Activated CD8-positive, alpha-beta memory T cell treated with anti-CD3 and anti-CD28 coated beads for 48 hours (primary cell): ENCODE measurements at places on chromosomes 7 and 10.
A peak's percentile ranks its signal among the peaks of the same experiment; 100 is the strongest.

- no peak for DNase-seq
Measured at GRCh38 chr10:80283119-80283518, 6.3 kb downstream of the MAT1A start.

GRCh38 chr10:102644646-102645387, 538 bp downstream of the TRIM8 start:
- DNase-seq = no peak

- DNase-seq = no peak
Measured at GRCh38 chr10:61166065-61166464, 222.1 kb upstream of the RHOBTB1 start.

DNA sequence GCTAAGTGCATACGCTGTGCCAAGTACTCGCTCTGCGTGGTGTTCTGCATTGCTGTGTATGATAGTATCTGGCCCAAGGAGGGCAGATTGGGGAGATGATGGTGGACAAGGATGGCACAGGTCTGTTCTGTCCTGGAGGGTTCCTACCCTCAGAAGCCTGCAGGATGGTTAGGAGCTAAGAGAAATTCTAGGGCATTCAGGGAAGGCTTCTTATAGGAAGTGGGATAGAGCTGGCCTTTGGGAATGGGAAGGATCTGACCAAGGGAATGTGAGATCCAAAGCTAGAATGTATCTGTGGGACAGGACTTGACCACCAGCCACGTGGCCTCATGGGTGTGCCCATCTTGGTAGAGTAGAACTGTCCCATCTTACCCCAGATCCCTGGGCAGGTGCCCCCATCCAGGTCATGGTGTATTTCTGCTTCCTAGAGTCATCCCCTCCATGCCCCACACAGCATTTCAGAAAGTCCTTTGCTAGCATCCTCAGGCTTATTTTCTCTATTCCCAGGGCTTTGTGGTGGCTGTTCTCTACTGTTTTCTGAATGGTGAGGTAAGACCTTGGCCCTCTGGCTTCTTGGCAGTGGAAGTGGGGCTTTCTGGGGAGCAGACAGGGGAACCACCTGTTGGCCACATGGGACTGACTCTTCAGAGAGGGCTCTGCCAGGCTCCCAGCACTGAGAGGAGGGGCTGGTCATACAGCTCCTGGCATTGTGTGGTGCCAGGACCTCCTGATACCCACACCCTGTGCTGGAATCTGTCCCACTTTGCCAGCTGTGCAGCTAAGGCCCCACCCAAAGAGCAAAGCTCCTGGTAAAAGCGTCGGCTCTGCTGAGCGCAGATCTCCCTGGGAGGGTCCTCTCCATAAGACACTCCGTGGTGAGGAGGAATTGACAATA, 52.5 kb downstream of the ADCYAP1R1 start:
- no peak for DNase-seq

- no peak for DNase-seq
Measured at GRCh38 chr10:68179016-68179415, 52.9 kb downstream of the ATOH7 start.

- DNase-seq = no peak
Measured at GRCh38 chr7:131210618-131211017, 117.1 kb upstream of the MKLN1 start.

DNA sequence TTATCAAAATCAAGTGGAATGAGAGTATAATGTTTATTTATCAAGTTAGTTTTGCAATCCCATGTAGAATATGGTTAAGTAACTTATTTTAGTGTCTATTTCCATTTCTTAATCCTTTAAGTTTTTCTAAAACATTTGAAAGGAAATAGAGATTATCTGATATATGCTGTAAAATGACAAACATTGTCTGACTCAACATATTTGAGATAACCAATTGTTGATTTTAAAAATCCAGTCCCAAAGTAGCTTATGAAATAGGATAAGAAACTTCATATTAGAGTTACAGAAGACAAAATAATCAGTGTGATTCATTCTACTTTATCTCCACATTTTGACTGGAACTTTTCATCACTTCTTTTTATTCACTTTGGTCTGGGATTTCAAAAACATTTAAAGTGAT, 38.7 kb upstream of the CDK1 start:
- no peak for DNase-seq

DNA sequence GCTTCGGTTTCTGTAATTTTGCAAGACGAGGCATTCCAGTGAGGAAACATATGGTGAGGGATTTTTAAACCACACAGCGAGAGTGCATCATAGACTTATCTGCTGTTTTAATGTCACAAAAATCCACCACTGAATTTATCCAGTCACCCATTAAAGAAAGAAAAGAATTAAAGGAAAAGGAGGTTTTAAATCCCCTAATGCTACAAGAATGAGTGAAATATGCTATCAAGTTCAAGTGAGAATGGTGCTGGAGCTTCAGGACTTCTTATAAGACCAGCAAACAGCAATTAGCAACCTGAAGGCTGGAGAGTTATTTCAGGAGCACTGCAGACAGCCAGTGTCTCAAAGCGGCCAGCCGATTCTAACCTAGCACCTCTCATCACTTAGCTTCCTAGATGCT, 439.1 kb upstream of the MGMT start:
- no peak for DNase-seq

- DNase-seq = no peak
Measured at GRCh38 chr7:113119429-113119828, 1.1 kb upstream of the SMIM30 start.

GRCh38 chr10:17783751-17784150, 25.4 kb upstream of the MRC1 start:
- DNase-seq = no peak

DNA sequence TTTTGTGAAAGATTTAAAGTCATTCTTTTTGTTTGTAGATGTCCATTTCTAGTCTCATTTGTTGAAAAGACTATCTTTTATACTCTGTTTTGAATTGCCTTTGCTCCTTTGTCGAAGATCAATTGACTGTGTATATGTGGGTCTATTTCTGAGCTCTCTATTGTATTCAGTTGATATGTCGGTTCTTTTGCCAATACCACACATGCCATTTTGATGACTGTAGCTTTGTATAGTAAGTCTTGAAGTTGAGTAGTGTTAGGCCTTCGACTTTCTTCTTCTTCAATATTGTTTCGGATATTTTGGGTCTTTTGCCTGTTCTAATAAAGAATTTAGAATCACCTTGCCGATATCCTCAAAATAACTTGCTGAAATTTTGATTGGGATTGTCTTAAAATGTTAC, 104.5 kb downstream of the CCSER2 start:
- no peak for DNase-seq

GRCh38 chr7:129423700-129424410, 10.4 kb upstream of the STRIP2 start:
- DNase-seq = no peak

- no peak for DNase-seq
Measured at GRCh38 chr10:71138166-71138830, 74.1 kb upstream of the UNC5B start.

DNA sequence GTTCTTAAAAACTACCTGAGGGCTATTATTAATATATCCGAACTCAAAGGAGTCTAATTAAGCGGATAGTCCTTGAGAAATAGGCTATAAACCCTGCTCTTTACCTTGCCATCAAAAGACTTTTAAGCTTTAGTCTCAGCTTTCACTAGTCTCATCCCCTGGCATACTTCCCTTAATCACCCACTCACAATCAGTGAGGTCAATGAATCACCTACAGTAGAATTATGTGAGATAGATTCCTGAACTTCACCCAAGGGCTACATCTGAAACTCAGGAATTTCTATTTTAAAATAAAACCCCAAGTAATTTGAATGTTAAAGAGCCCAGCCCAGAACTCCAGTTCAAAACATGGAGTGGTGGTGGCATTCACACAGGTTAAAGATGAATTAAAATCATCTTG, 108.7 kb downstream of the ETV1 start:
- no peak for DNase-seq

- DNase-seq = no peak
Measured at GRCh38 chr10:81405399-81405798, 469.6 kb upstream of the NRG3 start.

DNA sequence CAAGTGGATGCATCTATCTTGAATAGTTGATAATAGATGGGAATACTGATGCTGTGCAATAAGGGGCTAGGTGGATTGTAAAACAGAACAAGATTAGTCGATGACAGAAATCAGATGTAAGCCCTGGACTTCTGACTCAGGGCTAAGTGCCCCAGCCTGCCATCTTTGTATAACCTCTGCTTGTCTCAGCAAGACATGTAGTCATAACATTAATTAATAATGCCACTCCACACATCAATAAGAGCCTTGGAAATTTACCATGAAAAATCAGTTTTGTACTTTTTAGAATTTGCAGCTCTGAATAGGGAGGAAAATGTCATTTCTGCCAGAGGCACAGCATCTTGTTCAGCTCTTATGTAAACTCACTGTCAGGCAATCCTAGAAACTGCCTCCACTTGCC, 529.1 kb downstream of the PHTF2 start:
- DNase-seq = no peak

GRCh38 chr7:139490130-139490529, 6.7 kb upstream of the KLRG2 start:
- no peak for DNase-seq

- DNase-seq = no peak
Measured at GRCh38 chr10:3986493-3987142, 201.6 kb upstream of the KLF6 start.

- DNase-seq = no peak
Measured at GRCh38 chr10:122124808-122125207, 135.8 kb downstream of the TACC2 start.

GRCh38 chr10:132856869-132857524, 71.0 kb upstream of the NKX6-2 start:
- DNase-seq = no peak

- no peak for DNase-seq
Measured at GRCh38 chr10:110101464-110102144, 93.8 kb downstream of the ADD3 start.

GRCh38 chr10:50624413-50624865, 683 bp upstream of the SGMS1 start:
- DNase-seq = peak; percentile 89

GRCh38 chr7:50304911-50305582, 531 bp downstream of the IKZF1 start:
- no peak for DNase-seq

GRCh38 chr7:151232917-151233701, 826 bp downstream of the CHPF2 start:
- peak; percentile 44 for DNase-seq

DNA sequence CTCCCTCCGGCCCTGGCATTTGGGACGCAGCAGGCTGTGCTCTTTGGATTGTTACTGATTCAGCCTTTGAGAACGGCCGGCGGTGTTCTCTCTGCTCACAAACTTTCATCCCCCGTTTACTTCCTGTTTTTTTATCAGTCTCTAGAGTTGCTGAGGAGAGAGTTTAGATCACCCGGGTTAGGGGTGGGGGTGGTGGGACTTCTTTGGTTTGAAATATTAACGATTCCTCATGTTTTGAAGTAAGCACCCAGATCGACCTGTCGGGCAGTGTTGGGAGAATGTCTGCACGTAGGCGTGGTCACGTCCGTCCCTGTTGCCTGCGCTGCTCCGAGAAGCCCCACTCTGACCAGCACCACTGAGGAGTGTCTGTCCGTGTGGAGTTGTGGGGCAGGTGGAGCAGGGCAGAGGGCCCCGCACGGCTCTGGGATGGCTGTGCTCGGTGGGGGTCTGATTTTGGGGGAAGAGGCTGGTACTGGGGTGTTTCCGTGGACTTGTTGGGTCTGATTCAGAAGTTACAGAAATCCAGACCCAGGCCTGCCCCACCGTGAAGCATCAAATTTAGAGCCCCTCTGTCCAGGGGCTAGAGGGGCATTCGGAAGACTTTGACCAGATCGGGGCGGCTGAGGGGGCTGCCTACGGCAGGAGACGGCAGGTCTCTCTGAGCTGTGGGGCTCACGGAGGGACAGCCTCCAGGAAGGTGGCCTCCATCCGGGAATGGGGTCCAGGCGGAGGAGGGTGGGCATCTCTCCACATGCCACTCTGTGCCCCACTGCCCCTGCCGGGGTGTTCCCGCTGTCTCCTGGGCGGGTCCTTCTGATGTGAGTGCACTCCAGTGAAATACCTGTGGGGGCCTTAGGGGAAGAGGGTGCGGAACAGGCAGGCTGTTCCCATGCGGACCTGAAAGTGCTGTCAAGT, 7.4 kb downstream of the INPP5A start:
- no peak for DNase-seq

DNA sequence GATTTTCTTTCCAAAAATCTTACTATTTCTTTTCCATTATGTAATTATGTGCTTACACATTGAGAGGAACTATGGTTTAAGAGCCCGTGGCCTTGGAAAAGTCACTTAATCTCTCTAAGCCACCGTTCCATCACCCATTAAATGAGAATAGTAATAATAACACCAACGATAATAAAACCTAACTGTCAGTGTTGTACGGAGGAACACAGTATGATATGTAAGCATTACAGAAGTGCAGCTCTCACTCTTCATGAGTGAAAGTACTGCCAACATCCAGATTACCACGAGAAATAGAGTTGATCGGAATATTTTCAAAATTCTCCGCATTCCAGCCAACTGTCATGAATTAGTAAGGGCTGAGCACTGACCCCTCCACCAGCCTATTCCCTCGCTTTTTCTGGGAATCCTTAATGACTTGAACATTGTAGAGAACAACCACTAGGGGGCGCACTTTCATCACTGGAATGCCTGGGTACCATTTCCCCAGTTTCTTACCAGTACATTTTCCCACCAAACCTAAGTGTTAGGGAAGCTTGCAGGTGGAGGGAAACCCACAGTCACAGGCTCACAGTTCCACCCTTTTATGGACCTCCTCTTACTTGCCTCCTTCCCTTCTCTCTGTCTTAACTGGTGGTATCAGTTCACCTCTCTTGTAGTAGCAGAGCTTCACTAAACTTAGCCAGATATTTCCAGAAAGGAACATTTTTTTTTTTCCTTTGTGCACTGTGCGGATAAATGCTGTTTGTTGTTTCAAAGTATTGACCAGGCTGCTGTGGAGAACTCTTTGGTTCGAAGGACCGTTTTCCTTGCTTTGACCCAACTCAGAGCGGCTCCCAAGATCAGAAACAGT, 27.8 kb downstream of the NKX2-3 start:
- no peak for DNase-seq

DNA sequence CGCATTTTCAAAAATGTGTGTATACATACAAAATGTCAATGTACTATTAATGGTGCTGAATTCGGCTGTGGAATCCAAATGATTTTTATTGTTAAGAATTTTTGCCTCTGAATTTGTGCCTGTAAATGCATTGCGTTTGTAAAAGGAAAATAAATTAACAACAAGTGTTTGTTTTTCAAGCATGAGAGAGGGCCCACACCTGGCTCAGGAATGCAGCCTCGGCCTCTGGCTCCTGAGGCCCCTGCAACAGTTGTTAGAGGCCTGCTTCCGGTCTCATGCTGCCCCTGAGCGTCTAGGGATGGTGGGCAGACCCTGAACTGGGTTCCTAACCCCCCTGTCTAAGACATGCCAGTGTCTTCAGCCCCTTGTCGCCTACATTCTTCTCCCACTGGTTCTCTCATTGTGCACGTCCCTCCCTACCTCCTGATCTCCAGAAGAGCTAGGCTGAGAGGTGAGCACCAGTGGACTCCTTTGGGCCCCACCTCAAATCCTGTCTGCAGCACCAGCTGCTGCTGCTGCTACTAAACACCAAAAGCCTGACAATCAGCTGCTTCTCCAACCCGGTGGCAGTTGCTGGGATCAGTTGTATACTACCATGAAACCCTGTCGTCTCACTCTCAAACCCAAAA, 1.9 kb upstream of the BTBD16 start:
- DNase-seq = no peak
